ENCODE measurements at places on chromosomes 4 and X. TPM values are rescaled to one million over a fixed set of nuclear protein-coding genes. Genes with fewer than 3 reads are reported as not detected.
A peak's percentile ranks its signal among the peaks of the same experiment; 100 is the strongest.

- no peak for DNase-seq
These were observed 102.0 kb upstream of the LSM6 start for GRCh38 chr4:146073517-146073916.

FGFBP2 gene
- 0.25 TPM for total RNA-seq

DNA sequence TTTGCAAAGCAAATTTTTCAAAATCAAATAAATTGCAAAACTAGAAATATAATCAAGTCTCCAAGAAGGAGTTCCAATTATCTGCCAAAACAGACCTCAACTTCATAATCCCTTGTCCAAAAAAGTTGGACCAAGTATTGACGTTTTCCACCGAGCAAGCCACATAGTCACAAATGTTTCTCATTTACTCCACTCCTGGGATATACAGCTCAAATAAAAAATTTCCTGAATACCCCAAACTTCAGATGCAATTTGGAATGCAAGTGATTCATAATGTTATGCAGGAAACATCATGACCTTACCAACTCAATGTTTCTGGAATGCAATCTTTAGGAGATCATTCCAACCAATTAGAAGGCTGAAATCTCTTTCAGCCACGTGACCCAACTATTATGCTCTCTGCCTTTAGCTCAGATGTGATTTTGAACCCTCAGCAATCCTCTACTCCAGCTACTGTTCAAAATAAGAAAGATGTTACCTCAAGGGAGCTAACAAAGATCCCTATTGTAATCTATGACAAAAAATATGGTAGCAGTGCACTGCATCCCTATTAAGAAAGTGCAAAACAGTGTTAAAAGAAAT is 72.4 kb downstream of the PRDM5 start:
- no peak for DNase-seq

DNA sequence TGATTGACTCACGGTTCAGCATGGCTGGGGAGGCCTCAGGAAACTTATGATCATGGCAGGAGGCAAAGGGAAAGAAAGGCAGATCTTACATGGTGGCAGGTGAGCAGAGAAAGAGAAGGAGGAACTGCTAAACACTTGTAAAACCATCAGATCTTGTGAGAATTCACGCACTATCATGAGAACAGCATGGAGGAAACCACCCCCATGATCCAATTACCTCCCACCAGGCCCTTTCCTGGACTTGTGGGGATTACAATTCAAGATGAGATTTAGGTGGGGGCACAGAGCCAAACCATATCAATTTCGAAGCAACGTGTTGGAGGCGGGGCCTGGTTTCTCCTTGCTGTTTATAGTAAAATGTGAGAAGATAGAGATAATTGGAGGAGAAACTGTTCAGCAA is 167.4 kb downstream of the GABRB1 start:
- DNase-seq, result no peak

AMELX gene
- not detected for total RNA-seq

DNA sequence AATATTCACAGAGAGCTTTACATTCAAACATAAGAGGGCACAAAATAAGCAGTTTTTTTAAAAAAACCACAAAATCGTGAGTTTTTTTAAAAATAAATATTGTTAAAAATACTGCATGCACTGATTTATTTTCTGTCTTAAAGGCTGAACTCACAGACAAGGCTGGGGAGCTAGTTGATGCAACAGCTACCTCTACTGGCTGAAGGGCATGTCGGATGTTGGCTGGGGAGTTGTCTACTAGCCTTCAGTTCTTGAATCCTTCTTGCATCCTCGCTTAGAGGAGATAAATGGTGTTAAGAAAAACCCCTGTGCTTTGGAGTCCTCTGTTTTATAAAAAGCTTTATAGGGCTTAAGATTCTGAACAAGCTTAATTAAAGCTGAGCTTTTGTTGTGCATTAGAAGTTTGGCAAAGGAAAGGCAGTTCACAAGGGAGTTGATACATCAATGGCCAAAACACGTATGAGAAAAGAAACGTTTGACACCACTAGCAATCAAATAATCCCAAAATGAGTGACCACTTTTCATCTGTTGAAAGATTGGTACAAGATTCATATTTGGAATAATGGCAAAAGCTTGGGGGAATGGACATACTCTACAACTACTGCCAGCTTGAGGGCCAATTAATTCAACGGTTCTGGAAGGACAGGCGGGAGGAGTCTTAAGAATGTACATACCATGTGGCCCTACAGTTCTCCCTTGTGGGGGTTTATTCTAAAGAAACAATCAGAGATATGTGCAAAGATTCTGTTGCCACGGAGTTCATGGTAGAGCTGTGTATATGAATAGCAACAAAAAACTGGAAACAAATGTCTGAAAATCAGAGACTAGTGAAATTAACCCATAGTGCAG is 94.7 kb downstream of the SEL1L3 start:
- DNase-seq, result peak; percentile 42

- DNase-seq, result no peak
These were observed 4.1 kb downstream of the DIAPH2 start for GRCh38 chrX:96688789-96689188.

GRCh38 chr4:26731351-26732035 is 129.1 kb upstream of the STIM2 start:
- DNase-seq, result no peak

GRCh38 chr4:46947541-46947940 is 38.5 kb upstream of the COX7B2 start:
- no peak for DNase-seq

DNA sequence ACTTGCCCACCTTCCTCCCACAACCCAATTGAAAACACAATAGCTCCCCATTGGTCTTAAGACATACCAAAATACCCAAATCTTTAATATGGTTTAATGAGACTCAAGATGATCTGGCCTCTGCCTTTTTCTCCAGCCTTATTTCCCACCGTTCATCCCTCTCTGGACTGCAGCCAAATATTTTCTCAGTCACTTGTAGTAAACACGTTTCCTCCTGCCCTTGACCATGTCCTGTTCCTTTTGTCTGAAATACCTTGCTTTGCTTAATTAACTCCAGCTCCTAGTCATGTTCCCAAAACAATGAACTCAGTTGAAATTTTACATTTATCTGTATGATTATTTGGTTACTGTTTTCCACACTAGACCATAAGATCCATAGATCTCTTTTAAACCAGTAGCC is 8.4 kb upstream of the NUP54 start:
- no peak for DNase-seq

DNA sequence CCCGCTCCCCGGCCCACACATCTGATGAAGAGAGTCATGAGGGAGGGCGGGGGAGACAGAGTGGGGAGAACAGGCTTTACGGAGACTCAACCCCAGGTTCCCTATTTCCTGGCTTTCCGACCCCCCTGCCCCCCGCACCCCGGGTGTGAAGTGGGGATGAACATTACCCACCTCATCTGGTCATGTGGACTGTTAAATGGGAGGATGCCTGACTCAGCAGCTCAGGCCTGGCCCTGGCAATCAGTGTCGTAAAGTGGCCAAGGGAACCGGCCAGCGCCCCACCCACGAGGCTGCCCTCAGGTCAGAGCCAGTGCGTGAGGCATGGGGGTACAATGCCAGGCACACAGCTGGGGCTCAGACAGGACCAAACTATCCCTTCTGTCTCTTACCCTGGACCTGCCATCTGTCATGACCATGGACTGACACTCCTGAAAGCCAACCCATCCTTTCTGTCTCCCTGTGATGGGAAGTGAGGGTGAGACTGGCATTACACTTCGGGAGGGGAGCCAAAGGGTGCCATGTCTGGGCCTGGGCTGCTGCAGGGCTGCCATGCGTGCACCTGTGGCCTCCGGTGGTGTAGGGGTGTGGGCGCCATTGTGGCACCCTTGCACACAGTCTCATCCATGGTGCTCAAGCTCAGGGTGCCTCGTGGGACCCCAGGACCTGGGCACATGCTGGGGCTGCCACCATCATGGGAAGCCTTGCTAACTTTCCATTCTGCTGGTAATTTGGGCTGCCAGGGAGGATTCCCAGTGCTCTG is 106.1 kb upstream of the PSAPL1 start:
- DNase-seq, result no peak

- no peak for DNase-seq
These were observed at the start of gene KLHL5 for GRCh38 chr4:39062094-39062769. TSS of gene KLHL5 (plus strand) at chr4:39062232. CDS start at chr4:39062653, 421 bp downstream.

GRCh38 chr4:80452768-80453167 is 117.2 kb downstream of the CFAP299 start:
- DNase-seq, result no peak
